ENCODE measurements at places on chromosomes 16 and 17. TPM values are rescaled to one million over a fixed set of nuclear protein-coding genes. Genes with fewer than 3 reads are reported as not detected.
A peak's percentile ranks its signal among the peaks of the same experiment; 100 is the strongest.

GRCh38 chr17:1039123-1039507 lies 42.2 kb downstream of the TIMM22 start:
- H3K4me1 ChIP-seq = peaks cover 13% of the 10 kb centered on the region
- no peaks in the 10 kb centered on the region for H3K36me3 ChIP-seq
- peak overlapping the region; percentile 67 for H3K27ac ChIP-seq
- no peak for DNase-seq
- no peaks in the 10 kb centered on the region for H3K27me3 ChIP-seq
- H3K4me3 ChIP-seq = no peak overlapping the region

DNA sequence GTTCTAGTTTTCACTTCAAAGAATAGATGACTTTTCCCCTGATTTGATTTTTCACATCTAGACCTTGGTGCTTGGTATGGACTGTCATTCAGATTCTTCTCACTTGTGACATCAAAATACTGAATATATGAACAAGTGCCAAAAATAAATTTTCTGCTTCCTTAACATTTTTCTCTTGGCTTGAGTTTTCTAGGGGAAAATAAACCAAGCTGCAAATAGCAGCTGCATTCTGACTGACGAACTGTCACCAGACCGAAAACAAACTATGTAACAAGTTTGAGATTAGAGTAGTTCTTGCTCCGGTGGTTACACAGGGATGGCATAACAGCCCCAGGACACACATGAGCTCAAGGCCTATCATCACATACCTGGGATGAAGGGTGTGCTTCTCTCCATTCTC lies 345.7 kb downstream of the CNTNAP4 start:
- H3K27ac ChIP-seq = no peak overlapping the region
- DNase-seq = no peak
- H3K4me1 ChIP-seq = no peaks in the 10 kb centered on the region
- no peaks in the 10 kb centered on the region for H3K27me3 ChIP-seq
- no peaks in the 10 kb centered on the region for H3K36me3 ChIP-seq
- no peak overlapping the region for H3K4me3 ChIP-seq

- peaks cover 36% of the 10 kb centered on the region for H3K4me1 ChIP-seq
- DNase-seq = no peak
- no peaks in the 10 kb centered on the region for H3K27me3 ChIP-seq
- H3K36me3 ChIP-seq = no peaks in the 10 kb centered on the region
- peak overlapping the region; percentile 79 for H3K27ac ChIP-seq
Observed at GRCh38 chr16:82716361-82716855, 89.6 kb downstream of the CDH13 start.

- H3K27me3 ChIP-seq = no peaks in the 10 kb centered on the region
- no peak overlapping the region for H3K4me3 ChIP-seq
- DNase-seq = no peak
- H3K36me3 ChIP-seq = no peaks in the 10 kb centered on the region
- no peaks in the 10 kb centered on the region for H3K4me1 ChIP-seq
Observed at GRCh38 chr17:29954405-29954804, 13.0 kb downstream of the EFCAB5 start.

GRCh38 chr16:48321317-48322036 lies 63.7 kb downstream of the SIAH1 start:
- H3K27me3 ChIP-seq = no peaks in the 10 kb centered on the region
- DNase-seq = no peak
- H3K4me1 ChIP-seq = peaks cover 32% of the 10 kb centered on the region
- no peak overlapping the region for H3K4me3 ChIP-seq

DNA sequence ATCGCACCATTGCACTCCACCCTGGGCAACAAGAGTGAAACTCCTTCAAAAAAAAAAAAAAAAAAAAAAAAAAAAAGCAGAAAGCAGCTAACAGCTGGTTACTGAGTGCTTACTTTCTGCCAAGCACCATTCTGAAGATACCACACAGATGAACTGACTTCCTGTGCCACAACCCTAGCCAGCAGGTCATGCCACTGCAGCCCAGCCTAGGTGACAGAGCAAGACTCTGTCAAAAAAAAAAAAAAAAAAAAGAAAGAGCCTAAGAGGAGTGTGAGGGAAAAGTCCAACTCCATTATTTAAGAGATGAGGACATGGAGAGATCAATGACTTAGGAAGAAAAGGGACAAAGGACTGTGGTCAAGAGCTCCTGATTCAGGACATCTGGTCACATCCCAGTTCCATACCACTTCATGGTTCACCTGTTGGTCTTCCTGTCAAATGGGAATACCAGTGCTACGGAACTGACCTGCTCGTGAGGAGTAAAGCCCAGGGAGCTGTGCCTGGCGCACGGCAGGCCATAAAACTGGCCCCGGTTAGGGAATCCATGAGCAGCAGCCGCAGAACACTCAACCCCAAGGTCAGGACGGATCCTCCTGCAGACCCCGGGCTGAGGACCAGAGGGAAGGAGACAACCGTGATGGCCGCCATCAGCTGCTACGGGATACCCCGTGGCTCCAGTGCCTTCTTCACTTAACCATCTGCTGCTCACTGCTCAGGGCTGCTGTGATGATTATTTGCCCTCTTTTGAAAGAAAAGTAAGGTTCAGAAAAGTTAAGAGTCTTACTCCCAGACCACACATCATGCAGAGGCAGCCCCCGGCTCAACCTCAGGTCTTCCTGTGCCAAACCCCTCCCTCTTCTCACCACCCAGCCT lies 950 bp downstream of the KLHDC4 start:
- no peak for DNase-seq
- no peaks in the 10 kb centered on the region for H3K27me3 ChIP-seq
- peak overlapping the region; percentile 95 for H3K4me3 ChIP-seq
- peak overlapping the region; percentile 88 for H3K27ac ChIP-seq

DNA sequence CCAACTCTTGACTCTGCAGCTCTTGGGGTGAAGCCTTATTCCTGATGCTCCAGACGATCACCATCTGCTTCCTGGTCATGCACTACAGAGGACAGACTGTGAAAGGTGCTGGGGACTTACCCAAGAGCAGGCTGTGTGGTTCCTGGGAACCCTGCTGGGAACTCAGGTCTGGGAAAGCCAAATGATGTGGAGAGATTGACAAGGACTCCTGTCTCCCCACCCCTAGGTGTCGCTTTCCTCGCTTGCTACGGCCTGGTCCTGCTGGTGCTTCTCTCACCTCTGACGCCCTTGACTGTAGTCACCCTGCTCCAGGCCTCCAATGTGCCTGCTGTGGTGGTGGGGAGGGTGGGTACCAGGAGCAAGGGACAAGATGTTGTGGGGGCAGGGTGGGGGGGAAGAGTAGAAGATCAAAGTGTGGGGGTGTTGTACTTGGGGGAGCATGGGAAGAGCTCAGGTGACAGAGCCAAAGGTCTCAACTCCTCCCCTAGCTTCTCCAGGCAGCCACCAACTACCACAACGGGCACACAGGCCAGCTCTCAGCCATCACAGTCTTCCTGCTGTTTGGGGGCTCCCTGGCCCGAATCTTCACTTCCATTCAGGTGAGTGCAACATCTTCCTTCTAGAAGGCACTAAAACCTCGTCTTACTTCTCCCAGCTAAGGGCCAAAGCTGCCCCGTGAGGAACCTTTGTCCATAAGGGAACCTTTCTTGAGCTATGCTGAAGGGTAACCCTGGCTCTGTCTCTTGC lies 3.0 kb downstream of the SOX15 start:
- DNase-seq = peak; percentile 52
- no peak overlapping the region for H3K27ac ChIP-seq
- H3K27me3 ChIP-seq = no peaks in the 10 kb centered on the region
- H3K4me3 ChIP-seq = no peak overlapping the region

DNA sequence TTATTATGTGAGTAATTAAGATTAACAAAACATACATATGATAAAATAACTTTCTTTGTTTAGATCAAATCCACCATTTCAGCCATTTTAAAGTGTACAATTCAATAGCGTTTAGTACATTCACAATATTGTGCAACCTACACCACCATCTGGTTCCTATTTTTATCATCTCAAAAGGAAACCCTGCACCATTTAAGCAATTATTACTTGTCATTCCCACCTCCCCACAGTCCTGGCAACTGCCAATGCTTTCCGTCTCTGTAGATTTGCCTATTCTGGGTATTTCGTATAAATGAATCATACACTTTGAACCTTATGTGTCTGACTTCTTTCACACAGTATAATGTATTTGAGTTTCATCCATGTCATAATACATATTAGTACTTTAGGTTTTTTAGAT lies 162.5 kb upstream of the CNTNAP4 start:
- DNase-seq = no peak
- no peaks in the 10 kb centered on the region for H3K27me3 ChIP-seq
- no peaks in the 10 kb centered on the region for H3K4me1 ChIP-seq
- H3K36me3 ChIP-seq = no peaks in the 10 kb centered on the region
- no peak overlapping the region for H3K27ac ChIP-seq

- peak overlapping the region; percentile 81 for H3K27ac ChIP-seq
- no peak for DNase-seq
- peaks cover 32% of the 10 kb centered on the region for H3K4me1 ChIP-seq
- no peaks in the 10 kb centered on the region for H3K36me3 ChIP-seq
- H3K4me3 ChIP-seq = no peak overlapping the region
Observed at GRCh38 chr17:82570277-82570676, 50.7 kb downstream of the FOXK2 start.

DNA sequence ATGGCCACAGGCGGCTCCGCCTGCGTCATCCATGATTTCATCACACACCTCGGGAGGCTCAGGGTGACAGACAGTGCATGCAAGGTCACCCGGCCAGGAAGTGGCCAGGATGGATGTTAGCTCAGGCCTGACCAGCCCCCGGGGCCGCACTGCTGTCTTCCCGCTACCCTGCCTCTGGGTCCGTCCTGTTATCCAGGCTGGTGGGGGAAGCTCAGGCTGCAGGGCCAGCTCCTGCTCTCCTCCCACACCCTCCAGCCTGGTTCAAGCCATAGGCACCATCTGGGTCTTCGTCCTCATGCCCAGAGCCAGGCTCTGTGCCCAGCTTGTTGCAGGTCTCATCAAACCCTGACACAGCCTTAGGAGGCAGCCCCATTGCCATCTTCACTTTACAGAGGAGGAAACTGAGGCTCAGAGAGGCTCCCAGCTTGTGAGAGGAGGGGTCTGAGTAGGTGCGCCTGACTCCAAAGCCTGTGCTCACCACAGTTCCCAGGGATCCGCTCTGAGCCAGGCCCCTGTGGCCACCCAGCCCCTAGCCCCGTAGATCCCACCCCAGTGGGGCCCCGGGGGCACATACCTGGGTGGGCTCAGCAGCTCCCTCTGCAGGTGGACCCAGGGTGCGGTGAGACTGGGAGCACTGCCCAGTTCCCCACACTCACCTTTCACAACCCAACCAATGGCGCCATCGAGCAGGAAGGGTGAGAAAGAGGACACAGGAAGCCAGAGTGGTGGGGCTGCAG lies 412 bp upstream of the ADGRG3 start:
- H3K4me1 ChIP-seq = no peaks in the 10 kb centered on the region
- DNase-seq = no peak
- H3K4me3 ChIP-seq = no peak overlapping the region
- H3K27me3 ChIP-seq = no peaks in the 10 kb centered on the region

DNA sequence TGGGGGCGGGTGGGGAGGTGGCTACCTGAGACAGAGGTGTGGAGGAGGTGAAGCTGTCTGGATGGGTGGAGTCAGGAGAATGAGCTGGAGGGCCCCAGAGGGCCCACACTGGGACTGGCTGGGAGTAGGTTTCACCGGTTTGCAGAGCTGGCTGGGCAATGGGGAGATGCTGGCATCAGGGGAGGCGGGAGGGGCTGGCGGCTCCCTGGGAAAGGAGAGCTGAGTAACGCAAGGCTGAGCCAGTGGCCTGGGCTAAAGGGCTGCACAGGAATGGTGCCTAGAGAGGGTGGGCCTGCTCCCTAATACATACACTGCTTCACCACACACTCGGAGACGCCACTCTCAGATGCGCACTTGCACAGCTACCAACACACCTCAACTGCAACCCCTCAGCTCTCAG lies 12.4 kb downstream of the P3H4 start:
- H3K27ac ChIP-seq = no peak overlapping the region
- peaks cover 5% of the 10 kb centered on the region for H3K4me1 ChIP-seq

DNA sequence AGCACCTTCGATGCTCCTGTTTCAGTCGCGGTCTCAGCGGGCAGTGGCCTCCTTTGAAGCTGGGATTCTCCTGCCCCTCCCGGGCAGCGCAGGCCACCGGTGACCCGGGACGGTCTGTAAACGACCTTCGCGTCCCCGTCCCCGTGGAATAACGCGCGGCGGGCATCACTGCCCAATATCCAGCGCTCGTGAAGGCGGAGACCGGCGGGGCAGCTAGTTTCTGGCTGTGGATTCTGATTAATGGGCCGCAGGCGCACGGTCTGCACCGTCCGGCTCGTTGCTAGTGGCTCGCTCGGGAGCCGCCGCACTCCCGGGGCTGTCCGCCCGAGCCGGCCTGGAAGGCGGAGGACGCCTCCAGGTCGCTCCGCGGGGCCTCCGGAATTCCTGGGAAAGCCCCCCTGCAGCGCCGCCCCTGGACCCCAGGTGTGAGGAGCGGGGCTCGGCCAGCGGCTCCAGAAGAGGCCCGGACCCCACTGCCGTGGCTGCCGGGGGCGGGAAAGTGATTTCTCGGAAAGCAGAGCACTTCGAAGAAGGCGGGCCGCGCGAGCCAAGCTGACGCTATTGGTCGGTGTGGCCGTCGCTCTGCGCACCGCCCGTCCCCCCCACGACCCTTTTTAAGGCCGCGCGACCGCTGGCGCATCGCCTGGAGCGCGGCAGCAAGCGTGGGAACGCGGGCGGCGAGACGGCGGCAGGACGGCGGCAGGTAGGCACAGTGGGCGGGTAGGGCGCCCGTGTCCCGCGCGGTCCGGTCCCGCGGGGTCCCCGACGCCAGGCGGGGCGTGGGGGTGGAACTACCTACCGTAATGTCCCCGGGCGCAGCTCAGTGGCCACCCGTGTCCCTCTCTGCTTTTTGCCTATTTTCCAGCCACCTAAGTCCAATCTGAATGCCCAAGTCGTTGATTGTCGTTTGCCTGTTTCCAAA lies at the start of gene IRF8:
Gene IRF8 (plus strand): TSS at position 642 of the 922 bp plus-strand sequence. CDS start 3,854 bp downstream, outside the sequence.
- peak within 1 kb of the TSS; percentile 47 for H3K4me3 ChIP-seq
- H3K27me3 ChIP-seq = peaks cover 51% of the 10 kb centered on the region
- H3K4me1 ChIP-seq = no peaks in the 10 kb centered on the region

GRCh38 chr16:80546249-80546648 lies 5.5 kb downstream of the DYNLRB2 start:
- no peak for DNase-seq
- no peaks in the 10 kb centered on the region for H3K27me3 ChIP-seq
- H3K36me3 ChIP-seq = no peaks in the 10 kb centered on the region
- peaks cover 3% of the 10 kb centered on the region for H3K4me1 ChIP-seq

GRCh38 chr16:69932228-69932627 lies 18.9 kb upstream of the CLEC18A start:
- no peak for DNase-seq
- peaks cover 10% of the 10 kb centered on the region for H3K4me1 ChIP-seq
- no peak overlapping the region for H3K27ac ChIP-seq
- H3K36me3 ChIP-seq = peaks cover 61% of the 10 kb centered on the region

GRCh38 chr17:5869041-5869745 lies 201.0 kb upstream of the WSCD1 start:
- H3K36me3 ChIP-seq = no peaks in the 10 kb centered on the region
- no peak for DNase-seq

TMC5 gene
- 0.19 TPM for total RNA-seq

BCO1 gene
- total RNA-seq = not detected

TMEM95 gene
- not detected for total RNA-seq

SRCIN1 gene
- total RNA-seq = not detected

TMEM208 gene
- 35.3 TPM for total RNA-seq

CDH13 gene
- total RNA-seq = 36.7 TPM
